Endothelial cell of umbilical vein (primary cell): ENCODE measurements at places on chromosomes 7 and 10. TPM values are rescaled to one million over a fixed set of nuclear protein-coding genes. Genes with fewer than 3 reads are reported as not detected.

The PILRB gene
- total RNA-seq, result 36.5 and 42.5 TPM in 2 replicates

The POLR2J2 gene
- total RNA-seq, result 19.2 and 21.3 TPM in 2 replicates

The EPHB6 gene
- 2.9 TPM in 2 replicates for total RNA-seq

The PDSS1 gene
- 11.0 and 11.3 TPM in 2 replicates for total RNA-seq

The TEX47 gene
- not detected in 2 replicates for total RNA-seq

The MYOZ1 gene
- total RNA-seq, result not detected in 2 replicates

The ENTPD1 gene
- 23.0 and 27.0 TPM in 2 replicates for total RNA-seq

The AMZ1 gene
- not detected in 2 replicates for total RNA-seq

The UNCX gene
- total RNA-seq, result not detected in 2 replicates

The FRMPD2 gene
- total RNA-seq, result 0.42 and 0.97 TPM in 2 replicates
